ENCODE measurements at places on chromosomes 16 and 17.

- no peak for DNase-seq
Observed at GRCh38 chr17:65430209-65430833, 131.1 kb downstream of the AXIN2 start.

DNA sequence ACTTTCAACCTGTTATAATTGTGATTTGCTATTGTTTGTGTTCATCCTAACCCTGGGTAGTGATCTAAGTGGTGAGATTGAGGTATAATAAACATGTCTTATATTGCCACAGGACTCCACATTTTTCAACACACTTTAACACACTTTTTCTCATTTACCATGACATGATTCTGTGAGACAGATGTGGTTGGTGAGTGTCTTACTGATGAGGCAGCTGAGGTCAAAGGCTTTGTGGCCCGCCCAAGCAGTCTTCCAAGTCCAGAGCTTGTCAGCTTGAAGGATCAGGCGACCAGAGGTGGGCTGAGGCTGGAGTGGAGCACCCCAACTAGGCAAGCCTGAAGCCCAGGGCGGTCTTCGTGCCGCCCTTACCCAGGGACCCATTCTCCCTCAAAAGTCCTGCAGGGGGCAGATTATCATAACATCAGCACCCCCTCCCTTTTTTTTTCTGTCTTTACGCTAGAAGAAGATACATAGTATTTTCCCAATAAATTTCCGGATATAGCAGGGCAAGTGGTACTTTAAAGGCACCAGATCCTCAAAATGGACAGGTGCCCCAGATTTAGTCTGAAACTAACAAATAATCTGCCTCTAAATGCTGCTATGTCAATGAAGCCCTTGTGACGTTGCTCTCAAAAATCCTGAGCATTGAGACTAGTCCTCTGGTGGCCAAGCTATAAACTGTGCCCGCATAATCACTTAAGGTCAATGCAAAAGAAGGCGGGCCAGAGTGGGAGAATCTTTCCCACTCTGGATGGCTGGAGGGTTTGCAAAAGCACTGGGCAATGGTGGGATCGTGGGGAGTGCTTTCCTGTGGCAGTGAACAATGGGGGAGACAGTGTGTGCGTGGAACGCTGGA is 21.1 kb downstream of the KCTD19 start:
- DNase-seq: no peak

GRCh38 chr17:67067571-67068482 is 23.5 kb downstream of the CACNG1 start:
- DNase-seq: no peak

- DNase-seq: no peak
Observed at GRCh38 chr17:48113201-48113676, 5.7 kb downstream of the SNX11 start.

DNA sequence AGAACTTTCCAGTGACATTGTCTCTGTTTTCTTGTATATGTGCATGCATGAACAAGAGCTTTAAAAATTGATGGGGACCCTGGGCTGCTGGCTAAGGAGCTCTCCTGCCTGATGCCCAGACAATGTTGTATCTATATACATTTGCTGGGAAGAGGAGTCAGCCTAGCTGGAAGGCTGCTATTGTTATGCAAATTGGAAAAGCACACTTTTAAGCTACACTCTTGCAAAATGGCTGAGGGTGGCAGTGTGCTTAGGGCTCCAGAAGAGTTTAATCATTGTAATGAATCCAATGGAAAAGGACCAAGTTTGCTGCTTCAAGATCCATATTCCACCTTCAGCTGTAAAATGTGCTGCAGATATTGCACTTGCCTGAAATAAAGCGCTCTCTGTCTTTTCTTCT is 171.8 kb downstream of the PRKCA start:
- DNase-seq: no peak

All from fibroblast of skin of right quadriceps (primary cell).